ENCODE measurements at places on chromosomes 3 and 15.

GRCh38 chr15:64783796-64784195, 8.4 kb upstream of the RBPMS2 start:
- no peak for DNase-seq

GRCh38 chr3:13827699-13828098, 52.2 kb downstream of the WNT7A start:
- DNase-seq: no peak

DNA sequence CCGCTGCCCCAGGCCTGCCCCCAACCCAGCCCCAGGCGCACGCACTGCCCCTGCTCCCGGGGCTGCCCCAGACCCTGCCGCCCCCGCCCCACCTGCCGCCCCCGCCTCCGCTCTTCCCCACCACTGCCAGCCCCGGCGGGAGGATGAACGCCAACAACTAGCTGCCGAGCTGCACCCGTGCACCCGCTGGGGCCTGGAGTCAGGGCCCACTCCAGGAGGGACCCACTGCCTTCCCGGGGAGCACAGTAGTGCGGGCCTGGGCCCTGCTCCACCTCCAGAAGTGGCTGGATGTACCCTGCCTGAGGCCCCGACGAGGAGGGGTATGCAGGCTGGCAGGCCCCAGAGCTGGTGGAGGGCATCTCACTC, 10.9 kb downstream of the ZBTB47 start:
- DNase-seq: peak; percentile 7

GRCh38 chr3:172586436-172586835, 63.2 kb upstream of the TNFSF10 start:
- no peak for DNase-seq

DNA sequence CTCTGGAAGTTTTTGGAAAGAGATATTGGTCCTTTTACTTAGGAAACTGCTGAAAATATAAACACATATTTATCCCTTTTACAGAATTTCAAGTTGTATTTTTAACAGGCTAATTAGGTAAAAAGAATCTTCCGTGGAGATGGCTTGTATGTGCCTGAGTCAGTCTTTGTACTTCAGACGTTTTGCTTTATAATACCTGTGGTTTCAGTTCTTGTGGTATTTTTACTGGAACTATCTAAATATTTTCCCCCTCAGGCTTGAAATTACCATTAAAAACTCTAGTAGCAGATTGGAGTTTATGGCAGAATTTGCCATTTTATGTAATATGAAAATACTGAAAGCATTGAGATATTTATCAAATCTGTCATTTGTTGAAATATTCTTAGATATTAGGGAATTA, 151.6 kb upstream of the CGNL1 start:
- DNase-seq: peak; percentile 36

DNA sequence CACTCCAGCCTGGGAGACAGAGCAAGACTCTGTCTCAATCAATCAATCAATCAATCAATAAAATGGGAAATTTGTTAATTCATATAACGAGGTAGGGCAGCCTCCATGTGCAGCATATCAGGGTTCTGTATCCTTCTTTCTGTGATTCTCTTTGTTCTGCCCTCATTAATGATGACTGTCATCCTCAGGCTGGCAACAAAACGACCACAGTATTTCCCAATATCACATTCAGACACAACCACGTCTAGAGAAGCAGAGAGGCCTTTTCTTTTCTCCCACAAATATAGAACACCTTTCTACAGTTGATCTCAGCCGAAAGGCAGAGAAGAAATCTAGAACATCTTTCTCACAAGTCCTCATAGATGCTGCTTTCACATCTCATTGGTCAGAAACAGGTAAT, 11.2 kb downstream of the CEP19 start:
- DNase-seq: no peak

GRCh38 chr3:75232216-75232615, 431.9 kb upstream of the FRG2C start:
- DNase-seq: no peak

GRCh38 chr3:67551361-67552016, 102.9 kb downstream of the SUCLG2 start:
- DNase-seq: no peak

- no peak for DNase-seq
Observed at GRCh38 chr3:60933824-60934223, 317.4 kb downstream of the FHIT start.

DNA sequence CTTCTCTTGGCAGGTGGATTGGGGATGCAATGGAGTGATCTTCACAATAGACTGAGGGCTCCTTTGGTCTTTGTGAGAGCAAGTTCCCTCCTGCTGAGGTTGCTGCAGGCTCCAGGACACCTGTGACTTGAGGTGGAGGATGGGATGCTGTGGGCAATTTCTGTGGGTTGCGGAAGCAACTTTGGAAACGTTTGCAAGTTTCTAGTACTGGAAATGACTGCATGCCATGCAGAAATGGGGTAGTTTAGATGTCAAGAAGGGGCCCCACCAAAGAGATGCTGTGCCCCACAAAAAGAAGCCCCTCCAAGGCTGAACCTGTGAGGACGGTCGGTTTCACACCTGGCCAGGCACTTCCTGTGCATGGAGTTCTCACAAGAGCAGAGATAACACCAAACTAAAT, 80.4 kb upstream of the XCR1 start:
- DNase-seq: no peak

- peak; percentile 89 for DNase-seq
Observed at GRCh38 chr15:82849556-82850512, 40.4 kb downstream of the WHAMM start.

DNA sequence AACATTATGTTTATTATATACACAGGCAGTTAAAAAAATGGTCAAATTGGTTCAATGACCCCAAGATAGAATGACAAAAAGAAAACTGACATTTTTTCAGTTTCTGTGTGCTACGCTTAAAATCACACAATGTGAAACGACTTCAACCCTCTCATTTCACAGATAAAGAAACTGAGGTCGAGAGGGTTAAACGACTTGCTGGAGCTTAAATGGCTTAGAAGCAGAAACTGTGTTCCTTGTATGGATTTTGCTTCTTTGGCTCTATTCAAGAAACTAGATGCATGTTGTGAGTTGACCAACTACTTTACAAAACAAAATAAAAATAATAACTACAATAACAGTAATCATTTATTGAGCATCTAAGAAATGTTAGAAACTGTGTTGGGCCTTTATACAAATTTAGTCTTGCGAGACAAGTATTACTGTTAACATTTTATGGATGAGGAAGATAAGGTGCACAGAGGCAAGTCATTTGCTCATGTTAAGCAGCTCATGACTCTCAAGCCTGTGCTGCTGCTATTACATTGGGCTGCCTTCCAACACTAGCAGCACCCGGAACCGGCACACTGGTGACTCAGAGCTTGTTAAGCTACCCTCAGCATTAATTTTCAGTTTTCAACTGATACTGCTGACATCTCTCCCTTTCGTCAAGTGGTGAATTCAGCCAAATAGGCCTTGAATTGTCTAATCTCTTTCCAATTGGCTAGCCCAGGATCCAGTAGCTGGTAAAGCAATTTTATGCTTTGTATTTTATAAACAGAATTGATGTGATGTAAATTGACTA, 487.6 kb downstream of the NAALADL2 start:
- DNase-seq: peak; percentile 77

DNA sequence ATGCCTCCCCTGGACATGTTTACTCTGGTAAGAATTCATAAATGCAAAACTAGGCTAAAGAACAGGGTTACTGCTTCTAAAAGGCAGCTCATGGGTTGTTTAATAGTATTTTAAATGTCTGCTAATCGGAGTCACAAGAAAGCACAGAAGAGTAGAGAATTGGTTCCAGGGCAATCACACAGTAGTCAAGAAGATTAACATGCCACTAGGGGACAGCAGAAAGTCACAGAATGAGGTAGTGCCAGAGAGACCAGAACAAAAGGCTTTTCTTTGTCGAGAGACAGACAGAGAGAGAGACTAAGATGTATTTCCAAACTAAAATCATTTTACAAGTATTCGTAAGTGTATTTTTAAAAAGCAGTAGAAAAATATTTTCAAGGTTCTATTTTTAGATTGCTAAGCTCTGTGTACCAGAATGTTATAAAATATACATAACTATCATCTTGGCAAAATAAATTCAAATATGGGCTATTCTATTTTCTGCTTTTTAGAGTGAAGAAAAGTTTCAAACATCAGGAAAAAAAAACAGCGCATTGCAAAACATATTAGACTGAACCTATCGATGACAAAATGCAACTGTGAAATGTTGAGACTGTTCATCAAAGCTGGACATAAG, 78.3 kb upstream of the CDIN1 start:
- DNase-seq: peak; percentile 64

DNA sequence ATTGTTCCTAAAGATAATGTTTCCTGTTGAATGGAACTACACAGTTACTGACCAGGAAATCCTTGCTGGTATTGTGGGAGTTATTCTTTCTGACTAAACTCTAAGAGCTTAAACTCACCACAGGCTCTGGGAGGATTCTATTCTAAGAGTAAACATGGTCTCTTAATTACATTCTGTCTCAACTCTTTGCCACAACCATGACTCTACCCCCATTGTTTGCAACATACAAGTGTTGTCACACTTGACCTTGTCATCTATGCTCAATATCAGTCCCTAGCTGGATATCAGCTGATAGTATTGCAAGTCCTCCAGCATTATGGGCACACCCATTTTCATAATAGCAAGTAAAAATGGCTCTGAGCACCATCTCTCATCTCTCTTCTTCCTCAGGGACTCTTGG, 29.6 kb upstream of the SECISBP2L start:
- DNase-seq: no peak

- DNase-seq: peak; percentile 64
Observed at GRCh38 chr15:41648770-41649169, 11.4 kb upstream of the MGA start.

DNA sequence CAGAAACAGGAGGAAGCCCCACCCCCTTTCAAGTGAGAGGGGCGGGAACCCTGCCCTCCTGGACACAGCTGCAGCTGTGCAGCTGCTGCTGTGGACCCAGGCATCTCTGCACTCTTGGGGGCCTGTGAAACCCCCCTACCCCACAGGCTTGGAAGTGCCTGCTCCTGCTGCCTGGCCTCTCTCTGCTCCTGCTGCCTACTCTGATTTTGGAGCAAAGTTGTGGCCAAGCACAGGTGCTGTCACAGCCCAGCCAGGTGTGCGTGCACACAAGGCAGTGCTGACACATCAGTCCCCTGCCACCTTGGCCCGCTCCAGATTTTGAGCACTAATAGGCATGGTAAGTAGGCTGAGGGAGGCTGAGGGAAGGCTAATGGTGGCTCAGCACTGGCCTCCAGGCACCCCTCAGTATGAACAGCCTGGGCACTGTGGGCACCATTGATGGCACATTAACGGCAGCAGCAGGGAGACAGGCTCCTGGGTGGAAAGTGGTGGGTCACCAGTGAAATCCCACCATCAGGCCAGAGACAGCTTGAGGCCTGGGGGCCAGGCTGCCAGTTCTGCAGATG, 890.9 kb downstream of the GBE1 start:
- no peak for DNase-seq

- DNase-seq: peak; percentile 89
Observed at GRCh38 chr3:13495921-13496723, 16.0 kb downstream of the HDAC11 start.

- DNase-seq: no peak
Observed at GRCh38 chr3:9198899-9199335, 50.5 kb downstream of the SRGAP3 start.

DNA sequence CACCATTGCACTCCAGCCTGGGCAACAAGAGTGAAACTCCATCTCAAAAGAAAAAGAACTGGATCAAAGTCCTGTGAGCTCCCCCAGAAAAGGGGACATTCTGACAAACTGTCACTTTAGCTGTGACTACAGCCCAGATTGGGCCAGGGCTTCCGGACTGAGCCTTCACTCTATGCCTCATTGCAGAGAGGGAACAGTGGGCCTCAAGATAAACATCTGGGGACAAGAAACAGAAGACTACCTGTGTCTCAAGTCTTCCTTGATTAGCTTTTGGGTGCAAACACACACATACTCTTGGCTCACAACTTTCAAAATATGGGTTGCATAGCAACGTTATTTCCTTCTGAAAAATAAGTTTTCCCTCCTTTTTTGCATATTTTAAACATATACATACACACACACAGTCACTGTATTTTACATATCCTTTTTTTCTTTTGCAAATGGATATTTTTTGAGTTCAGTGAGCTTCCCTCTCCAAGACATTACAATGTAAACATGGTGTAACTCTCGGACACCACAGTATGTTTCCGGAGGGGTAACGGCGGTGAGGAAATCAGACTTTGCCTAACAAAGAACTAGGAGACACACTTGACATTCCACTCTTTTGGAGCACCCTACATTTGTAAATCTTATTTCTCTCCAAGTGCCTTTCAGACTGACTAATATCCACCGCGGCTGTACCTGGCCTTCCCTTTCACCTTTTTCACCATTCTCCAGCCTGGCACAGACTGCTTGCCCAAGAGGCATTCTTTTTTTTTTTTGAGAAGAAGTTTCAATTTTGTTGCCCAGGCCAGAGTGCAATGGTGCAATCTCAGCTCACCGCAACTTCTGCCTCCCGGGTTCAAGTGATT, 3.5 kb downstream of the TKT start:
- no peak for DNase-seq

- DNase-seq: peak; percentile 55
Observed at GRCh38 chr3:4492208-4493013, 737 bp upstream of the ITPR1 start.

GRCh38 chr15:43525131-43525530, 7.7 kb downstream of the MAP1A start:
- no peak for DNase-seq

GRCh38 chr15:35665896-35666536, 120.1 kb upstream of the DPH6 start:
- DNase-seq: no peak

DNA sequence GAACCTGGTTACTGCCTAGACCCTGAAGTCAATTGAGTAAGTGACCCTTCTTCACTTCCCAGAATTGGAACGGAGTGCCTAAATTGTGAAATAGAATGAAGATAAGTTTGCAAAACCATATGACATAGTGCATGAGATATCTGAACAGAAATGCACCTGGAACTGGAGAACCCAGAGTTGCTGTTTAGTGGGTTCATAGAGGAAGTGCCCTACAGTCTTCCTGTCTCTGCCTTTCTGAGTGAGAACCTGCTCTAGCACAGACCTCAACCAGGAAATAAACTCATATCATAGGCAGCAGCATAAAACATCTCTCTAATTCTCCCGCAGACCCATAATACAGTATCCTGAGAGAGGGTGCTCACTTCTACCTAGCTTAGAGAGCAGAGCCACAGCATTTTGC, 82.9 kb downstream of the EOMES start:
- DNase-seq: no peak

DNA sequence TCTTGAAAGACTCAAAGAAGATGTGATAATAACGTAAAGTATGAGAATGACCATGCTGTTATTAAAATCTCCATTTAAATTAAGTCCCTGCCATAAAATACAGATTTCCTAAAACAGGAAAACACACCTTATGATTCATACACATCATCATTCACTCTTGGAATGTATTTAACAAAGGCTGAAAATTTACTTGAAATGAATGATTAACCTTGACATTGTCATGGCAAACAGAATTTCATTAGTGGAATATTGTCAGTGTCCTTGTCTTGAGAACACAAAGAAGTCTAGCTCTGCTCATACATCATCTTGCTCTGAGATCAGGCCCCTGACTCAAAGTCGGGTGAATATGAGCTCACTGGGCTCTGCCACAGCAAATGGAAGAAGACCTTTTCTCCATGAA, 313.9 kb downstream of the FGF12 start:
- DNase-seq: no peak
